ENCODE measurements at places on chromosomes 12 and 14.

- no peak for DNase-seq
Observed at GRCh38 chr12:6708960-6709394, 8.4 kb upstream of the PIANP start.

GRCh38 chr12:51082561-51083125 lies 753 bp downstream of the CSRNP2 start:
- DNase-seq, result no peak

GRCh38 chr14:93930296-93930988 lies 3.3 kb downstream of the FAM181A start:
- DNase-seq, result no peak

GRCh38 chr12:124428136-124428791 lies 133.4 kb downstream of the RFLNA start:
- DNase-seq, result no peak

- DNase-seq, result no peak
Observed at GRCh38 chr14:39241637-39242036, 7.9 kb downstream of the MIA2 start.

- no peak for DNase-seq
Observed at GRCh38 chr12:91846466-91847055, 299.1 kb downstream of the BTG1 start.

DNA sequence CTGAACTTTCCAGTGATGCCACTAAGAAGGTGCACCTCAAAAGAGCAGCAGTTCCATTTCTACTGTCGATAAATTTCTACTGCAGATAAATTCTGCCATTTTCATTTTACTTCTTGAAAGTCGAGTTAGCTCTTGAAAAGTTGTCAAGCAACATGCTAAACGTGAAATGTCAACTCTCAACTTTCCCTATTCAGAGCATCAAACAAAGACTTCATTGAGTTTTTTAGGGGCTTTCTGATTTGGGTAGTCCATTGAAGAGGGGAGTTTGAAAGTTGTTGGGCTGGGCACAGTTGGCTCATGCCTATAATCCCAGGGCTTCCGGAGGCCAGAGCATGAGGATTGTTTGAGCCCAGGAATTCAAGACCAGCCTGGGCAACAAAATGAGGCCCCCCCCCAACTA lies 59.4 kb upstream of the SYNE2 start:
- DNase-seq, result no peak

DNA sequence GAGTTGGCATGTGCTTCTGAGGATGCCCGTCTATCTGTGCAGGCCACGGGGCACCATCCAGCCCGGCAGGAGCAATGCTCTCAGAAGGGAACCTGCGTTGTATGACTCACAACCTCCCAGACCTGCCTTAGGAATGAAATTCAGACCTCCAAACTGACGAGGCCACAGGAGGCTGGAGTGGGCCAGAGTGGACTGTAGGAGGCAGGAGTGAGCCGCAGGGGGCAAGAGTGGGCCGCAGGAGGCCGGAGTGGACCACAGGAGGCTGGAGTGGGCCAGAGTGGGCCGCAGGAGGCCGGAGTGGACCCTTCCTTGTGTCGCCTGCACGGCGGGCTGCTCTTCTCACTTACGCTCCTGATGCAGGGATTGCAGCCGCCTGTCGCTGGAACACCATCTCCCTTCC lies 11.1 kb upstream of the FBRSL1 start:
- no peak for DNase-seq

DNA sequence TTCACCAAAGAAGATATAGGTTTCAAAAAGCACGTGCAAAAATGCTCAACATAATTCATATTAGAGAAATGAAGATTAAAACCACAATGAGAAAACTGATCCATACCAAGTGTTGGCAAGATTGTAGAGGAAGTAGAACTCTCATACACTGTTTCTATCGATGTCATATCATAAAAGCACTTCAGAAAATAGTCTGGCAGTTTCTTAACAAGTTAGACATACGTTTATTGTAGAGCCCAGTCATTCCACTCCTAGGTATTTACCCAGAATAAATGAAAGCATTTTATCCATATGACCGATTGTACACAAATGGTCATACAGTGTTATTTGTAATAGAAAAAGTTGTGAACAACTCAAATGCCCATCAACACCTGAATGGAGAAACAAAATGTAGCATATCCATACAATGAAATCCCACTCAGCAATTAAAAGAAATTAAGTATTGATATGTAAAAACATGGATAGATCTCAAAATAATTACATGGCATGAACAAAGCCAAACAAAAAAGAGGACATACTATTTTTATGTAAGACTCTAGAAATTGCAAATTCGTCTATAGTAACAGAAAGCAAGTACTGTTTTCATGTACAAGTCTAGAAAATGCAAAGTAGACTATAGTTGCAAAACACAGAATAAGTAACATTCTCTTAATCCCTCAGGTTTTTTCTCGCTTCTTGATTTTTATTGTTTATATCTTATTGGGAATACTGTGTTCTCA lies 41.0 kb downstream of the USP15 start:
- DNase-seq, result no peak

GRCh38 chr12:8699714-8700113 lies 1.9 kb downstream of the RIMKLB start:
- no peak for DNase-seq
